Activated CD4-positive, alpha-beta T cell treated with anti-CD3 and anti-CD28 coated beads, Interleukin-2, amount 50 U/mL, for 16 hours (primary cell): ENCODE measurements at places on chromosomes 16 and 17.

GRCh38 chr16:88121886-88122580 lies 170.8 kb downstream of the BANP start:
- DNase-seq: no peak

GRCh38 chr16:10590342-10590741 lies 9.9 kb upstream of the EMP2 start:
- DNase-seq: no peak

GRCh38 chr16:8591451-8591850 lies 1.1 kb upstream of the TMEM114 start:
- DNase-seq: no peak

GRCh38 chr17:76697702-76698465 lies 12.9 kb downstream of the MXRA7 start:
- no peak for DNase-seq

DNA sequence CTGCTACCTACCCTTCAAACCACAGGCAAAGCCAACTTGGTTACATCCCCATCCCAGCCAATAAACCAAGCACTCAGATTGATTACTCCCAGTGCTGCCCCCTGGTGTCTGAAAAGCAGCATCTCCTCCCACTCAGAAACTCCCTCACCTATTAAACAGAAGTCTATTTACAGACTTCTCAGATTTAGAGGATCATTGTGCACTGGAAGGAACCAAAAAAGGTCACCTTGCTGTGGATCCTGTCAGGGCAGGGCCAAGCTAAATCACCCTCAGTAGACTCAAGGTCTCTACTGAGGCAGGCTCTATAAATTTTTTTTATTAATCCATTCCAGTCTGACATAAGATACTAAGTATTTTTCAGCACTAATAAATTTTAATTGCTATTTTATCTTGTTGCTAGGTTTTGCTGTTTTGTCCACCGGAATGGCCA lies 17.6 kb downstream of the HIGD1B start:
- DNase-seq: peak; percentile 72

DNA sequence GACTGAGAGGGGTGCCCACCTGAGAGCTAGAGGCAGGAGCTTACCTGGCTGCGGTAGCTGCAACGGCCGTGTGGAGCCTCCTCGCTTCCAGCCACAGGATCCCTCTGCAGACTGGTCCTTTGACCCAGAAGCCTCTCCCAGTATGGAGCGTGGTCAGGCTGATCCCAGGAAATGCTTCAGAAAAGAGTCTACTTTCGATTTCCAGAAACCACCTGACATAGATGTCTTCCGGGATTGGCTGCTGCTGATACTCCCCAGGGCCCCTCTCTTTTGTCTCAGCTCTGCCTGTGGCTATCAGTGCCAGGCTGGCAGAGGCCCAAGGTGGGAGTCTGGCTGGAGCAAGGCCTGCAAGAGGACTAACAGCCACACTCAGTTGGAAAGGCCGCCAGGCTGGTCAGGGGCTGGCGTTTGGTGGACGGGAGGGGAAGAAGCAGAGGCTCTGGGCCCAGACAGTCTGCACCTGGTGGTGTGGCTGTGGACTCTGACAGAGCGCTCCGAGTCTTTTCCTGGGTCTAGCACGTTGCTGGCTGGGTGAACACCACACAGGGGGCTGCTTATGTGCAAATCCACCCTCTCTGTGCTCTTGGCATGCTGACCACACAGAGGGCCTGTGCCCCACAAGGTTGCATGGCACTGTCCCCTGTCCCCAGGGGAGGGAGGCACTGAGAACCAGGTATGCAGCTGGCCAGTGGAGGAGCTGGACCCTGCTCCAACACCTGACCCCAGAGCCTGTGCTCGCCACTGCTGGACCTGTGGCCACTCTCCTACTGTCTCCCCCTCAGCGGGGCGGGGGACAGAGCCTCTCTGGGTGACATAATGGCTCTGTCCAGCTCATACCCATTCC lies at the start of gene LGALS3BP:
Gene LGALS3BP, minus strand, starts transcription at position 144 of the 844 bp plus-strand sequence. CDS start 2,732 bp downstream, outside the sequence.
- DNase-seq: peak; percentile 37

DNA sequence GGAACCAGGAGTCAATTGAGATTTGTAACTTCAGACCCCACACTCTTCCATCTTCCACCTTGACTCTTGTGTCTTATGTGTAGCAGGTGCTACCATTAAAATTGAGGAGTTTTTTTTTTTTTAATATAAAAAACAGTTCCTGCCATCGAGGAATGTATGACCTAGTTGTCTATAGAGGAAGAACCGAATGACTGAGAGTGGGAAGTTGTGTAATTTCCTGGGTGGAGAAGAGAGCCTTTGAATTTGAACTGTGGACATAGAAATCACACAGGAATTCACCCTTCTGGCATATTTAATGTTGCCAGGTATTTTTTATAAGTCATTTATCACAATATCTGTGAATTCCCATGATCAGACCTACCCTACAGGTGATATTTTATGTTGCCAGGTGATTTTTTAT lies 22.0 kb downstream of the SP2 start:
- no peak for DNase-seq

DNA sequence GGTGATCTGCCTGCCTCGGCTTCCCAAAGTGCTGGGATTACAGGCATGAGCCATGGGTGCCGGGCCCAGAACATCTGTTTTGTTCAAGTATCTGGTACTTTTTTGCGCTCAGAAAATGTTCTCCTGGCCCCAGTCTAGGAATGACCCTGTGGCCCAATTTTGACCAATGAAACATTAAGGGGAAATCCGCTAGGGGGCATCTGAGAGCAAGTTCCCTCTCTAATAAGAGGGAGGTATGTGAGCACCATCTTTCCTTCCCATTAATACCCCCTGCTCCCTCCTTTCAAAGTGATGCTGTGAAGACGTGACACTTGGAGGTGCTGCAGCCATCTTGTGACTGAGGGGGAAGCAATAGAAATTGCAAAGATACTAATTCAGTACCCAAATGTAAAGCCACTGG lies 16.5 kb upstream of the CLEC3A start:
- DNase-seq: peak; percentile 12

DNA sequence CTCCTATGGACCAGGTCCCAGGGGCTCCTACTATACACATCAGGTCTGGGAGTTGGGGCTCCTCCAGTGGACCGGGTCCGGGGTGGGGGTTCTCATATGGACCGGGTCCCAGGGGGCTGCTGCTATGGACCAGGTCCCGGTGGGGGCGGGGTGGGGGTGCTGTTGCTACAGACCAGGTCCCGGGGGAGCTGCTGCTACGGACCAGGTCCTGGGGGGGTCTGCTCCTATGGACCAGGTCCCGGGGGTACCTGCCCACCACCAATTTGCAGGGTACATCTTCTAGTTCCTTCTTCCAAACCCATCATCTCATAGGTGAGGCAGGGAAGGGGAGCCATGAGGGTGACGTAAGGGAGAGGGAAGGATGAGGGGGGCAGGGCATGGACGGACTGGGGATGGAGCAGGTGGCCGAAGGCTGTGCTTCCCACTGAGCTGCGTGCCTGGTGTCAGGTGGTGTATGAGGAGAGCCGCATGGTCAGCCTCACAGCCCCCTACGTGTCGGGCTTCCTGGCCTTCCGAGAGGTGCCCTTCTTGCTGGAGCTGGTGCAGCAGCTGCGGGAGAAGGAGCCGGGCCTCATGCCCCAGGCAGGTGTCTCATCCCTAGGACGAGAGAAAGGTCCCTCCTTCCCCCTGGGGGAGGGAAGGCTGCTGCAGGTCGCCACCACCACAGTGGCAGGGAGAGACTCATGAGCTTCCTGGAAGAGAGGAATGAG lies 6.6 kb downstream of the ENDOV start:
- DNase-seq: no peak

- peak; percentile 76 for DNase-seq
Measured at GRCh38 chr16:84013787-84014569, 28.6 kb downstream of the SLC38A8 start.

DNA sequence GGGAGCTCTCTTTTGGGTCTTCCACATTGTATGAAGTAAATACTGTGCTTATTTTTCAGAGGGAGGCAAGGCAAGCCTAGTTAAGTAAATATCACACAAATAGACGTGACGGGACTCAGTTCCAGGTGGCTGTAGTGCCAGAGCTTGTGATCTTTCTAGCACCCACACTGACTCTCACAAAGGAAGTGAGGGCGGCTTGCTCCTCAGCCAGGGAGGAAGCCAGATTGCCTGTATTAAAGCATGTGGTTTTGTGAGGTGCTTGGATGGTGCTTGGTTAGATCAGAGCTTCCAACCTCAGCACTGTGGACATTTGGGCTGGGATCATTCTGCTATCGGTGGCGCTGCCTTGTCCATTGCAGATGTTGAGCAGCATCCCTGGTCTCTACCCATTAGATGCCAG lies 80.1 kb downstream of the VAT1L start:
- peak; percentile 47 for DNase-seq

DNA sequence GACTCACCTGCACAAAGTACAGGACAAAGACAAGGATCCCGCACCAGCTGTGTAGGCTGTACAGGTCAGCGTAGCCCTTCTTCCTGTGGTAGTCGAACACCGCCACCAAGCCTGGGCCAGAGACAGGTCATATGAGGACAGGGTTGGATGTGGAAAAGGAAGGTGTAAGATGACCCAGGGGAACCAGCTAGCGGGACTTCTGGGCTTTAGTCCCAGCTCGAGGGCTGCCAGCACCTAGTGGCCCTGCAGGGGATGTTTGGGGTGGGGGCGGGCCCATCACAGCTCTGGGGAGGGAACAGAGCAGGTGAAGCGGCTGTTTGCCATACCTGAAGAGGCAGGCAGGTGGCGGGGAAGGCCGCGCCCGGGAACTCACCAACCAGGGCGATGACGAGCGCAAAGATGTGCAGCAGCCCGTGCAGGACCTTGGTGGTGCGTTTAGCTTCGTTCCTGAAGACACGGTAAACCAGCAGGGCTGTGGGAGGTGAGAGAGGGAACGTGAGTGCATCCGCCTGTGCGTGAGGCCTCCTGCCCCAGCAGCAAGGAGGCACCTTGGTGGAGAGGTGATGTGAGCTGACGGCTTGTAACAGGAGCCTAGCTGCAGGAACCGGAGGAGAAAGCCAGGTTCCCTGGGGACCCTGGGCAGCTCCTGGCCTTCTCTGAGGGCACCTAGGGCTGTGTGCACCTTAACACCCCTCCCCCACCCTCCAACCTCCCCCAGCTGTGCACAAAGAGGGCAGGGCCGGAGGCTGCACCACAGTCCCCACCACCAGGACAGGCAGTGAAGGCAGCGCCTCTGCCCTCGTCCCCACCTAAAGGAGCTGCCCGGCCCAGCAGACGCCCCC lies 10.2 kb downstream of the CYB561 start:
- DNase-seq: no peak

- DNase-seq: no peak
Measured at GRCh38 chr17:28475151-28475900, 1.9 kb downstream of the SLC13A2 start.

GRCh38 chr17:60559659-60559994 lies 33.6 kb upstream of the APPBP2 start:
- no peak for DNase-seq

GRCh38 chr16:13858873-13859580 lies 60.9 kb upstream of the ERCC4 start:
- no peak for DNase-seq

DNA sequence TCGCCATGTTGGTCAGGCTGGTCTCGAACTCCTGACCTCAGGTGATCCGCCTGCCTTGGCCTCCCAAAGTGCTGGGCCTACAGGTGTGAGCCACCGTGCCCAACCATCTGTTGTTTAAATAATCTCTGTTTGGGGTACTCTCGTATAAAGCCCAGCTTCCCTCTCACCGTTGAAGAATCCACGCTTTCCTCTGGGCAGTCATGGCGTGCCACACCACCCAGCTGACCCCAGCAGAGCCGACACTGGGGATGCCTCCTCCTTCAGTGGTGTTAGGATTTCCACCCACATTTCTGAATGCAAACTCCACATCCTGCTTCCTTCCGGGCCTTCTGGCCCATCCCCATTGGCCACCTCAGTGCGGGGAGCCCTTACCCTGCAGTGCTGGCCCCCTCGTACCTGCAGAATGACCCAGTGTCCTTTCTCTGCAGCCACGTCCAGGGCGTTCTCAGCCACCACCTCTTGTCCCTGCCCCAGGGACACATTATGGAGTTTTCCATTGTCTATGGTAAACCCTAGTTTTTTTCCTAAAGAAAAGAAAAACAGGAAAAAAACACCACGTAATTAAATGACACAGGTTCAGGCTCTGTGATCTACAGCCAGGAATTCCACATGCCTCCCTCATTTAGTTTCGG lies 60.4 kb downstream of the PGS1 start:
- no peak for DNase-seq

GRCh38 chr17:31286587-31286986 lies 10.5 kb downstream of the OMG start:
- no peak for DNase-seq

DNA sequence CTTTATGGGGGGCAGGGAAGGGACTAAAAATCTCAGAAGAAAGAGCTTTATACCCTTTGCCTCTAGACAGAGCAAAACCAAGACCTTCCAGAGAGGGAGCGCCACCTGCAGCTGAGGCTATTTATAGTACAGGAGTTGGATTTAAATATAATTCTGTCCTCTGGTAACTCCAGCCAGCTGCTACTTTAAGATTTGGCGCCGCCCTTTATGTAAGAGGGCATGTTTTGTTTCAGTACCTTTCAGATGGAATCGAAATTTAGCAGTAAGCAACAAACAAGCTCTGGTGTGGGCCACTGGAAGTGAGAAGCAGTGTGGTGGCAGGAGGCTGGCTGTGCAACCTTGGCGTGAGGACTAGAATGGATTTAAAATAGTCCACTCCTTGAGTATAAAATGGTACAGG lies 5.2 kb upstream of the GUCY2D start:
- DNase-seq: peak; percentile 39
